HT-29 (cell line): ENCODE measurements at places on chromosomes 4 and X. TPM values are rescaled to one million over a fixed set of nuclear protein-coding genes. Genes with fewer than 3 reads are reported as not detected.

Gene UGT8
- 36.0 and 36.2 TPM in 2 replicates for total RNA-seq

Gene MAGEE2
- not detected in 2 replicates for total RNA-seq

Gene CORIN
- total RNA-seq = 0.03 TPM in 1 of 2 replicates, not detected in the other

Gene ZCCHC13
- not detected in 2 replicates for total RNA-seq
